Stimulated activated CD8-positive, alpha-beta memory T cell treated with anti-CD3 and anti-CD28 coated beads, Interleukin-15, amount 100 ng/mL, for 24 hours (primary cell): ENCODE measurements at places on chromosomes 5 and 9.

DNA sequence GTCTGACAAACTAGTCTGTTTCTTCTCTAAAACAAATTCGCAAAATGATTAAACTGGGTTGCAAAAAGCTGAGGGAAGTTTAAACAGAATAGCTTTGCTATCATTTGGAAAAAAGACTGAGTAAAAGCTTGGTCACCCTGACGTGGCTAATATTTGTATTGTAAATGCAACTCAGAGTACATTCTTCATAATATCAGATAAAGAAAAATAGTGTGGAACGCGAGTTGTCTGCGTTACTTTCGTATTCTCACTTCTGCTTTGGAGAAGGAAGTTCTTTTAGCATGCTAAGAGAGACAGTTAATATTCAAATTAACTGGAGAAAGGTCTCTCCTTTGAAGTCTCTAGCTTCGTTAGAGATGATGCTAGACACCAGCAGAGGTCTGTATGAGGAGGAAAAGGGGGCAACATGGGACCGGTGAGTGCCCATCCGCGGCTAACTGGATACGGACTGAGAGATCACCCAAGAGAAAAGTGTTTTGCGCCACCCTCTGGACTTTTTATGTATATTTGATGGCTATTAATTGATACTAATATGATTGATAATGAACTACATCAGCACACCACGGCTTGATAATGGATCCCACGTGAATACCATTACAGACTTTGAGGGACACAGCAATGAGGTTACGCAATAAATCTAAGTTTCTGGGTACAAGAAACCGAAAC is 2.9 kb upstream of the CNTRL start:
- DNase-seq: no peak

GRCh38 chr9:124693403-124693802 is 77.7 kb downstream of the NR6A1 start:
- DNase-seq: no peak

DNA sequence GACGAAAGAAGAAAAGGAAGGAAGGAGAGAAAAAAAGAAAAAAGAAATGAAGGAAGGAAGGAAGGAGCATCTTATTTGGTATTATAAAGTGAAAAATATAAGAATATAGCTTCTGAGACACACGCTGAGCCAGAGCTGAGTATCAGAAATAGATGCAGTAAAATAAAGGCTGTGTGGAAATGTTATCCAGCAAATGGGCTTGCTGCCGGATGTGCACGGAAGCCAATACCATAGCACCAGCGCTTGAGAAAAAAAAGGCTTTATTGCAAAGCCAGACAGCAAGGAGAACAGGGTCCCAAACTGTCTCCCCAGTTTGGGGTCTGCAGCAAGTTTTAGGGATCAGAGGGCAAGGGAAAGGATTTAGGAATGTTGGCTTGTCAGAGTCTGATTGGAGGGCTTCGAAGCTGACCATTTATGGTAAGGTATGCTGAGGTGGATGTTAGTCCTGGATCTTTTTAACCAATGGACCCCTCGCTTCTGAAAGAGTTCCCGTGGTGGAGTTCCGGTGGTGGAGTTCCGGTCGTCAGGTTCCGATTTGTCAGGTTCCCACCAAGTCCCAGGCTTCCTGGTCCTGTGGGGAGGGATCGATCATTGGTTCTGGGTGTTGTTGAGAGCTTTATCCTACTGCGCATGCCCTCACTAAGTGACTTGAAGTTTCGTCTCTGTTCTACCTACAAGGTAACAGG is 70.4 kb downstream of the SFXN1 start:
- DNase-seq: no peak

- DNase-seq: no peak
Observed at GRCh38 chr9:20252778-20253177, 369.5 kb downstream of the MLLT3 start.

- DNase-seq: no peak
Observed at GRCh38 chr5:60852317-60852716, 8.2 kb upstream of the ELOVL7 start.

- no peak for DNase-seq
Observed at GRCh38 chr9:72315510-72316311, 49.3 kb downstream of the ZFAND5 start.

DNA sequence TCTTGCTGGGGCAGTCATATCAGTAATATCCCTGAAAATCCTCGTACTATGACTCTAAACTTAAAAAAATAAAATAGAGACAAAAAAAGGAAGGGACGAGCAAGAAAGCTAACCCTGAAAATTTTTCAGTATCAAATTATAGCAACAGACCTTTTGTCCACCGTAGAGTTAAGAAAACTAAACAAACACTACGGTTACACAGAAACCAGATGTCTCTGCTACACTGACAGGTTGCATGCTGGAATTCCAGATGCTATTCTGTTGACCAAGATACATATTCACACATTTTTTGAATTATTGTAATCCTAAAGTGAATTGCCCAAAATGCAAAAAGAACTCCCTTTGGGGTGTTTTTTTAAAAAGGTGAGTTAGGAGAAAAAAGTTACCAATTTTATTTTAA is 66.9 kb upstream of the SELENOP start:
- DNase-seq: no peak

DNA sequence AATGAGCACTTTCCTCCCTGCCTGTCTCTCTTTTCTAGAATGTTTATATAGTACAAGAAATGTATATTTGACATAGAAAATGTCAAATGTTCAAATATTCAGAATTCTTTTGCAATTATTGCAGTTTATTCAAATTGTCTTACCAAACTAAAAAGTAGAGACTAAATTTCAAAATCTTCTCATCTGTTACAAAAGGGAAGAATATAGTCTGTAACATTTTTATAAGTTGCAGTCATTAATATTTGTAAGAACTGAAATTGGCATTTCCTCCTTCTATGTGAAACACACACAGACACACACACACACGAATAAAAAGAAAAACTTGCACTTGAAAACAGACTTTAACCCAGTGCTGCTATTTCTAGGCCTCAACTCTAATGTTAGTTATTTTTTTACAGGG is 56.4 kb downstream of the NR3C1 start:
- DNase-seq: no peak

DNA sequence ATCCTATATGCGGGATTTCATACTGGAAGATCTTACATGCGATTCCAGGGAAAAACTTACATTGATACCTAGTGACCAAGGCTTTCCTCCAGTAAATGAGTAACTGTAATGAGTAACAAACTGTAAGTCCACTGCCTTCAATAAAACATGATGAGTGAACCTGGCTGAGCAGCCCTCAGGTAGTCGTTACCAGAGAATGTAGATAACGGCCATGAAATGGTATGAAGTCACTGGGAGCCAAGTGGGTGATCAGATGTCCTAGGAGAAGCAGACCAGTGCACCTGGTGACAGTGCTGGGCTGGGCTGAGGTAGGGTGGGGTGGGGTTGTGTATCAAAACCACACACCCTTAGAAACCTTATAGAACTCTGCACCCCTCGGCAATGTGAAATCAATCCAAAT is 203.6 kb downstream of the ALDH1A1 start:
- no peak for DNase-seq
